ENCODE measurements at places on chromosomes 11 and 22. TPM values are rescaled to one million over a fixed set of nuclear protein-coding genes. Genes with fewer than 3 reads are reported as not detected.

Gene SPI1
- total RNA-seq = not detected

Gene CABP7
- not detected for total RNA-seq

Gene OR8D4
- 0.09 TPM for total RNA-seq

Gene OR52A1
- not detected for total RNA-seq

Gene PHF21B
- total RNA-seq = not detected

Gene C11orf42
- total RNA-seq = not detected

Gene TBX10
- not detected for total RNA-seq

Gene CTTN
- 364 TPM for total RNA-seq

Gene APOBEC3F
- 1.3 TPM for total RNA-seq

Gene OTOG
- total RNA-seq = not detected

Gene FADS3
- total RNA-seq = 22.1 TPM

Gene MISFA
- 2.8 TPM for total RNA-seq

Gene CCDC34
- total RNA-seq = 10.7 TPM

Gene KRTAP5-9
- total RNA-seq = not detected

Gene DBX1
- not detected for total RNA-seq

Gene EIF3M
- 1,709 TPM for total RNA-seq

Gene OVOL1
- not detected for total RNA-seq

Gene OR8G1
- total RNA-seq = not detected

Gene TEX12
- total RNA-seq = 0.36 TPM

Gene RFPL3
- total RNA-seq = not detected

Gene ZFTA
- 62.7 TPM for total RNA-seq

Gene NELL1
- total RNA-seq = not detected

Gene C11orf16
- not detected for total RNA-seq

All from fibroblast of the aortic adventitia (primary cell).